ENCODE measurements at places on chromosomes 7 and 10.

DNA sequence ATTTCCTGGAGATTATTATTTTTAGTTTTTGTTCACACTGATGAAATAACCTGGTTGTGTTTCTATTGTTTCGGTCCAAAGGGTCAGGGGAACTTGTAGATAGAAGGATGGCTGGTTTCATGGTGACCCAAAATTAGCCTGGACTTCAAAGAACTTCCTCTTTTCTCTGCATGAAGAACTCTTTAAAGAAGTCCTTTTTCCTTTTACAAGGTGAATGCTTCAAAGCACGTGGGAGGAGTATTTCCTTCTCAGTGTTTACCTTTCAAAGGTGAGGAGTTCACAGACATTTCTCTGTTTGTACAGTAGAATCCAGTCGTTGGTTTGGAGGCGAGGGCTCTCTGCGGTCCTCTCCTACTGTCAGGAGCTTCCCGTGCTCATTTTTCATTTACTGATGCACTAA is 561.7 kb downstream of the GATA3 start:
- no peak for DNase-seq

- DNase-seq = no peak
Observed at GRCh38 chr7:133804127-133804526, 323.0 kb upstream of the LRGUK start.

DNA sequence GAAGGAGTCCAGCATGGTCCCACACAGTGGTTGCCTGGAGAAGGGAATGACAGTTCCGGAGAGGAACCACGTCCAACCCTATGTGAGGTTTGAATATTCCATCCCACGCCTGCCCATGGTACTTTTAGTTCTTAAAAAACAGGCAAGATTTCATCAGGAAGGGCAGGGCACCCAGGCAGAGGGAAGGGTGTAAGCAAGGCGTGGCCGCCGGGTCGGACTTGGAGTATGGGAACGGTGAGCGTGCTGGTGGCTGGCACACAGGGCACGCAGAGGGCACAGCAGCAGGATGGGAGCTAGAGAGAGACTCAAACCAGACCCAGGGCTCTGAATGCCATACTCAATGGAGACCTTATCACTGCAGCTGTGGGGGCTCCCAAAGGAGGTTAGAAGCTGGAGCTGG is 34.3 kb downstream of the FAM53B start:
- no peak for DNase-seq

GRCh38 chr7:72538147-72538546 is 126.0 kb upstream of the CALN1 start:
- DNase-seq = no peak

DNA sequence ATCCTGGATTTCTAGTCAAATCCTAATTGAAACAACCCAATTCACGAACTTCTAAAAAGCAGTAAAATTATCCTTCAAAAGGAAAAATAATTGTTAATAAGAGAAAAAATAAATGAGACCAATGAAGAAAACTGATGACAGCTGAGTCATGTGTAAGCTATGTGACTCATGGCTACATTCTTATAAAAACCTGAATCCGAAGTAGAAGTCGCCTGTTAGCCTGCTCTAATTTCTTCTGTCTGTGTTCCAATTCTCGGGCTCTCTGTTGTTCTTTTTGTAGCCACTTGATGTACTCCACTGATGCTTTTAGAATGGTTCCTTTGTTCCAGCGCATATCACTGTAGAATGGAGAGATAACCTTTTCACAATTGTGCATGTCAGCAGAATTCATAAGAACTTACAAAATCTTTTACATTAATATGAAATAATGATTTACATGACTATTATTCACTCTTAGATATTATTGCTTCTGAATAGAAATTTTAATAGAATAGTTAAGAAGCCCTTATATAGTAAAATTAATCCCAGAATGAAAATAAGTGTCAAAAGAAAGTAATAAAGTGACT is 88.8 kb downstream of the TFEC start:
- no peak for DNase-seq

DNA sequence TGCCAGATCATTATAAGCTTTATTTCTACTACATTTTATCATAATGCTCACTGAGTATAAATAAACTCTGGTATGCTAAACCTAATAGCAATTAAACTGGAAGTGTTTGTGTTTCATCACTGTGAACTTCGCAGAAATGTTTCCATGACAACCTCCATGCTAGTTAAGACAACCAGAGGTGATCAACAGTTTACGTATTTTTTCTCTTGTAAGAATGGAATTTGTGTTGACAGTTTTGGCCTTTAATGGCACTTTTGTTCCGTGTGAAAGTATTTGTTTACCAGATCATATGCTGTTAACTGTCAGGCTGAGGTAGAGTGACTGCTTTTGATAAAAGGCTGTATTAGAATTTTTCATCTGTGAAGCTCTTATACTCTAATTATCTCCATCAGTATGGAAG is 212.1 kb upstream of the PPP1R3A start:
- no peak for DNase-seq

GRCh38 chr7:15491361-15491760 is 70.5 kb downstream of the AGMO start:
- no peak for DNase-seq

- DNase-seq = no peak
Observed at GRCh38 chr7:100826514-100827329, 601 bp downstream of the EPHB4 start.

GRCh38 chr10:12766223-12766622 is 235.3 kb downstream of the CCDC3 start:
- no peak for DNase-seq

DNA sequence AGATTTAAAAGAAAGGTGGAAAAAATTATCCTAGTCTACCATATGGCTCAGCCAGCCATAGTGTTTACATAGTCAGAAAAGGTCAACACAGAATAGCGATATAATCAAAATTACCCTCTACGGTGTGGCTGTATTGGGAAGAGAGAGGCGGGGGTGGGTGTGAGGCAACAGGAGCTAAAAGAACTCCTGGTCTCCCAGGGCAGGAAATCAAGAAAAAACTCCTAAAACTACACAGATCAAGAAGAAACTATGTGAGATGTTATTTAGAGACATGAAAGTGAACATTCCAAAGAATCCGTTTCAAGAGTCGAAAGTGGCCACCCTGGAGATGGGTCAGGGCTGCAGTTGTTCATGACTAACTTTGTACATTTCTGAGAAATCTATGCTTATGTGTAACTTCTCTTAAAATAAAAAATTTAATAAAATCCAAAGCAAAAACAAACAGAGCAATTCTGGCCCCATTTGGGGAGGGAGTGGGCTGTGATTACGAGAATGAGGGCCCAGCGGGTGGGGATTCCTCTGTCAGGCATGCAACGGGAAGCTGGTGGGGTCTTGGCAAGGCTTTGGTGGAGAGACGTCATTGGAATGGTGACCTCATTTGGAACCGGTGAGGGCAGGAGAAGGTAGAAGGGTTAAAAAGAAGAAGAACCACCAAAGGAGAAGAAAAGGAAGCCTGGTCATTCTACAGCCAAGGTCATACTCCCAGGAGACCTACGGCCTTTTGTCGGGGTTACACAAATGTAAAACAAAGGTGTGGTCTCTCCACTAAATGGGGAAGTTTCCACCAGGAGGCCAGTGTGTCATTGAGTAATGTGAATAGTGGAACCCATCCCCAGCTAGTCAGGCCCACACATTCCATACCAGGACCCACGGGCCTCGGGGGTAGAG is 71.2 kb upstream of the DUSP5 start:
- no peak for DNase-seq

- DNase-seq = no peak
Observed at GRCh38 chr10:34151481-34151880, 663.6 kb downstream of the PARD3 start.

GRCh38 chr7:2088801-2089200 is 143.9 kb downstream of the MAD1L1 start:
- DNase-seq = no peak

DNA sequence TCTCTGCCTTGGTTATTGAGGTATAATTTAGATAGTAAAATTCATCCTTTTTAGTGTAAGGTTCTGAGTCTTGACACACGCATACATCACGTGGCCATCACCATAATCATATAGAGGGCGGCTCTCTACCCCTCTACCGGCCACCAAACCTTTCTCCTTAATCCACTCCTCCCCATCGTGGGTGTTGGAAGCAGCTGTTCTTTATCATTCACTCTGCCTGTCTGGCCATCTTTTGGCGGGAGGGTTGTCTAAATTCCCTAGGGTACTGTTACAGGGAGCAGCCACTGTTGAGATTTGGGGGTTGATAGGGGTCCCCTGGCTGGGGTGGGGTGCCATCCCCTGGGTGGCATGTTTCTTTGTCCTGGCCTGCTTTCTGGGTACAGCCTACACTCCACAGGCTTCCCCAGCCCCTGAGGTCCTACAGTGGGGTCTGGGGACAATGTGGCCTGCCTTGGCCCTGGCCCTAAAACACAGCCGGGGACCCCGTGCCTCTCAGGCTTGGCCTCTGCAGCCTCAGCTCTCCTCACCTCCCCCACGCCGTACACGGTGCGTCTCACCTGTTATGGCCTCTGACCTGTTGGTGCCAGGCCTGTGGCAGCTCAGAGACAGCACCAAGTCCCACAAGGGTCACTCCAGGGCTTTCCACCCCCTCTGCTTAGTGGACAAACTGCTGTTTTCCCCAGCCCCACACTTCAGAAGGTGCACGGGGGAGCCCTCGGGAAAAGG is 17.5 kb downstream of the AMZ1 start:
- no peak for DNase-seq

- no peak for DNase-seq
Observed at GRCh38 chr7:3011211-3011852, 32.3 kb downstream of the CARD11 start.

- DNase-seq = no peak
Observed at GRCh38 chr10:124509880-124510632, 48.4 kb downstream of the LHPP start.
